KG1 (cell line): ENCODE measurements at places on chromosomes 1 and 21.

DNA sequence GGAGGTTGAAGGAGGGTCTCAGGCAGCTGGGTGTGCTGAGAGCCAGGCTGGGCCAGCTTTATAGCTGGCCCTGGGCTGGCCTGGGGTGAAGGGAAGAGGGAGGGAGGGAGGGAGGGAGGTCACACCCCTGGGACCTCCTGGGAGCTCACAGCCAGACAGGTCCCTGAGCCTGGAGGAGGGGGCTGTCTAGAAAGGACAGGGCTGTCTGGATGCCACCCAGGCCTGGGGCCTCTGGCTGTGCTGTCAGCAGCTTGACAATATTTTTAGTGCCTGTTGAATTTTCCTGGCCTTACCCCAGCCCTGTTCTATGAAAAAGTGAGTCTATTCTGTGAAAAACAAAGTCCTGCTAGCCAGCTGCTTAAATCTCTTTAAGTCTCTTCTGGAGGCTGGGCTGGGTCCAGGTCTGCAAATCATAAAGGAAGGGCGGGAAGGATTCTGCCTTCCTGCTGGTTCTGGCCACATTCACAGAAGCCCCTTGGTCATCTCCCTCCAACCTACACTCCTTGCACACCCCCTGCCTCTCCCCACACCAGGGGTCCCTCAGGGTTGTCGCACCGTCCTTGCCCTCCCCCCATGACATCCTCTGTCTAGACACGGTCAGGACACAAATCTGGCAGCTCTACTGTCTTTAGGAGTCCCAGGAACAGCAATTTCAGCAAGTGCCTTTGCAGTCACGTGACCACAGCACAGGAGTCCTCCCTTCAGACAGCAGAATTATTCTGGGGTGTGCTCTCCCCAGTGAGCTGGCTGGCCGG, at the start of gene LEFTY2:
TSS of gene LEFTY2 (minus strand) at position 34 of the 755 bp plus-strand sequence. CDS start 80 bp downstream, outside the sequence.
- DNase-seq: no peak

GRCh38 chr1:231636157-231636556, 9.6 kb downstream of the DISC1 start:
- no peak for DNase-seq

DNA sequence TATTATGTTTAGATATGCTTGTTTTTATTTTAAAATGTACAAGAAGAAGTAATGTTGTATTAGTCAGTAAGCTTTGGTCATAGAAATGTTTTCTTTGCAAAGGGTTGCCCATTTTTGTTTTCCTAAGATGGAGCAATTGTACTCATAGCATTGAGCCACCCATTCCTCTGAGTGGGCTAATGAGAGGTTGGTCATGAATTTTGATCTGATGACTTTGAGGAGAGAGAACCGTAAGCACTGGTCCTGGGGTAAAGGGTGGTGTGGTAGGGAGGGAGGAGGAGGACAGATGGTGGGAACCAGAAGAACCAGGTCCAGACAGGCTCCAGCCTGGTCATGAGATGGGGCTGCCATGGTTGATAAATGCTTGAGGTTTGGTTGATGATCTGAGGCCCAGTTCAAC, 15.9 kb upstream of the SLC6A9 start:
- DNase-seq: no peak

GRCh38 chr1:198630863-198631262, 8.0 kb upstream of the PTPRC start:
- no peak for DNase-seq

- DNase-seq: peak; percentile 88
These were observed 652 bp downstream of the ARL8A start for GRCh38 chr1:202143768-202144401.

GRCh38 chr1:109718495-109718894, 6.4 kb downstream of the GSTM5 start:
- no peak for DNase-seq

DNA sequence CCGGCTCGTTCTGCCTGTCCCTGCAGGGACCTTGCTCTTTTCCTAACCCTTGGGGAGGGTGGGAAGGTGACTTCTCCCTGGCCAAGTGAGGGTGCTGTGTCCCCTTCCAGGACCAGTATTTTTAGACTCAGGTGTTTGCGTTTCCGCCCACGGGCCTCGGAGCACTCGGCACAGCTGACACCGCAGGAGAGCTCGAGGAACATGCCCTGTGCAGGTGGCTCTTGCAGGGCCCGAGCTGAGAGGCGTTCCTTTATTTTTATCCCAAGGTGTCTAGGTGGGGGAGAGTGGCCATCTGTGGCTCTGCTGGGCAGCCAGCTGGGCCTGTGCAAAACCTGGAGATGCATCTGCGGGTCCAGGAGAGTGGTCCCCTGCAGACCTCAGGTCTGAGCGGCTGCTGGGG, 16.0 kb downstream of the PLCH2 start:
- no peak for DNase-seq

- DNase-seq: no peak
These were observed 375.0 kb upstream of the CHRM3 start for GRCh38 chr1:239011382-239011781.

- no peak for DNase-seq
These were observed 4.1 kb downstream of the ANGPTL3 start for GRCh38 chr1:62601457-62601856.

GRCh38 chr1:8631163-8631562, 186.3 kb downstream of the RERE start:
- DNase-seq: no peak

GRCh38 chr21:29151931-29152330, 21.5 kb downstream of the MAP3K7CL start:
- DNase-seq: no peak

DNA sequence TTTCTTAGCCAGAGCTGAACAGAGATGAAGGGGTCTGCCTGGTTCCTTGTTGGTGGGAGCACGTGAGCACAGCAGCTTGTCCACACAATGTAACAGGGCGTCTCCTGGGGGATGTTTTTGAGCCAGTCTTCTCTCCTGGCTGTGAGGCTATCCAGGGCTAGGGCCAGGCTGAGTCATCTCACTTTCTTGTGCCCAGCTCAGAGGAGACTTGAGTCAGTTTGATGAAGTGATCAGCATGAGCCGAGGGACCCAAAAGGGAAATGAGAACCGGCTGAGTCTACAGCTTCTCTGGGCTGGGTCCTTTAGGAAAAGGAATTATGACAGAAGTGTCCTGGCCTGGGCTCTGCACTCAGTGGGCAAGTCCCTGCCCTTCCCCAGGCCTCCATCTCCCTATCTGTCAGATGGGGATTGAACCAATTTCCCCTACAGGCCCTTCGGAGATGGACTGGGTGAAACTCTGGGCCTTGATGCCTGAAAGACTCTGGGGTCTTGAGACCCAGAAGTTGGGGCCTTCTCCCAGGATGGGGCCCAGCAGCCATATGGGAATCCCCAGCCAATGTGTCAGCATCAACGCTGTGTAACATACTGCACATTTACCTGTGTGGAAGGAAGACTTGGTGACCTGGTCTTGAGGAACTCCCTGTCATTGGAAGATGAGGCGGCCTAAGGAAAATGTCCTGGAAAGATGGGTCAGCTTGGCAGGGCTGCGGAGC, 36.6 kb downstream of the DMRTB1 start:
- no peak for DNase-seq

DNA sequence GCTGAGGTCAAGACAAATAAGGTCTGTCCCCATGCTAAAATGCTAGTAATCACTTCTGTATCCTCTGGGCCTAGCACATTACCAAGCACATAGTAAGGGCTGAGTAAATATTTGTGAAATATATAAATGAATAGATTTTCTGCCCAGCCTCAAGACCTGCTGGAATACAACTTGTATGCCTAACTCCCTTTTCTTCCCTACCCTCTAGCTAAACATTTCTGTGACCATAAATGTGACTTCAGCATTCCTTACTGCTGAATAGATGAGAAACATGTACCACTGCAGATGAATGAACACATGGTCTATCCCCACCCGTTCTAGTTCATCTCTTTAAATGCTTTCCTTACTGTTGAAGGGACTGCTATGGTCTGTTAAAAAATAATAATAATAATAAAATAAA, 209.0 kb upstream of the HOOK1 start:
- DNase-seq: no peak

- DNase-seq: no peak
These were observed 335.6 kb downstream of the LRRIQ3 start for GRCh38 chr1:73862355-73862754.

DNA sequence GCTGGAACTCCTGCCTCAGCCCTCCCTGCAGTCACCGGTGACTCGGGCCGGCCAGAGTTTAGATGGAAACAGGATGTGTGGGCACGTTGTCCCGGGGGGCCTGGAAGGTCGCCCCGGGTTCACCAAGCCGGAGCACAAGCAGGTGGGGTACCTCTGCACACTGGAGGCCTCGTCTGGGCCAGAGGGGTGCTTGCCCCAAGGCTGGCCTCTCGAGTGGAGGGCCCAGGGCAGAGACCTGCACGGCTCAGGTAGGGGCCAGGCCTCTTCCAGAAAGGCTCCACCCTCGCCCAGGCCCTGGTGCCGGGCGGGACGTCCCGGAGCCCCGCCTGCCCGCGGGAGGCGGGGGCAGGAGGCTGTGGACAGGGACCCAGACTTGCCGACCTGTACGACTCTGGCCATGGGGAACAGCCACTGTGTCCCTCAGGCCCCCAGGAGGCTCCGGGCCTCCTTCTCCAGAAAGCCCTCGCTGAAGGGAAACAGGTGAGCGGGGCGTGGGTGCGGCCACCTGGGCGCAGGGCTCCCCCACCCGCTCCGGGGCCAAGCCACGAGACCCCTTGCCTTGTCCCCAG, at the start of gene PLEKHN1:
TSS of gene PLEKHN1 (plus strand) at position 348 of the 569 bp plus-strand sequence. CDS start at position 398, 50 bp downstream.
- no peak for DNase-seq
